Retinal pigment epithelial cell (primary cell): ENCODE measurements at places on chromosomes 6 and 20.

DNA sequence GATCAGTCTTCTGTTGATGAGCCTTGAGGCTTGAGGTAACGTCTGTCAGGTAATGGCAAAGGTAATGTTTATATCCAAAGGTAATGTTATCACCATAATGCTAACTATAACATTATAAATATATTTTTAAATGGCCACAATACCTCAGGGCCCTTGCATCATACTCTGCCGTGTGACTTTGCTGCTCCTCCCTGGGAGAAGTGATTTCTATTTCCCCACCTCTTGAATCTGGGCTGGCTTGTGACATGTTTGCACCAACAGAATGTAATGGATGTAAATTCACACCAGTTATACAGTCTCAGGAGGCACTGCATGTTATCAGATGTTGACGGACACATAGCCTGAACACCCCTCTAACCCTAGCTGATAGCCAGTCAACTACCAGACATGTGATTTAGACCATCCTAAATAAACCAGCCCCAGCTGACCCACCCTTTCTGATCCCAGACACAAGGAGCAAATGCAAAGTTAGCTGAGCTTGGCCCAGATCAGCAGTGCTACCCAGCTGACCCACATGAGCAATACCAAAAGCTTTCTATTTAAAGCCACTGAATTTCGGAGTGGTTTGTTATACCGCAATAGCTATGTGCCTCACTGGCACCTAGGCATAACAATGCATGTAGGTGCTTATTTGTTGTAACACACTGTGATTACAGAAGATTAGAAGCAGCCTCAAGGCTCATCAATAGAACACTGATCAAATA, 93.8 kb upstream of the SIRPA start:
- DNase-seq, result no peak

GRCh38 chr6:132499757-132500156, 13.2 kb downstream of the STX7 start:
- no peak for DNase-seq

GRCh38 chr6:151387175-151387970, 4.0 kb downstream of the ZBTB2 start:
- DNase-seq, result peak; percentile 60

- no peak for DNase-seq
These were observed 39.2 kb upstream of the CENPW start for GRCh38 chr6:126300735-126301134.

- no peak for DNase-seq
These were observed 88.1 kb downstream of the HMGCLL1 start for GRCh38 chr6:55490871-55491270.

DNA sequence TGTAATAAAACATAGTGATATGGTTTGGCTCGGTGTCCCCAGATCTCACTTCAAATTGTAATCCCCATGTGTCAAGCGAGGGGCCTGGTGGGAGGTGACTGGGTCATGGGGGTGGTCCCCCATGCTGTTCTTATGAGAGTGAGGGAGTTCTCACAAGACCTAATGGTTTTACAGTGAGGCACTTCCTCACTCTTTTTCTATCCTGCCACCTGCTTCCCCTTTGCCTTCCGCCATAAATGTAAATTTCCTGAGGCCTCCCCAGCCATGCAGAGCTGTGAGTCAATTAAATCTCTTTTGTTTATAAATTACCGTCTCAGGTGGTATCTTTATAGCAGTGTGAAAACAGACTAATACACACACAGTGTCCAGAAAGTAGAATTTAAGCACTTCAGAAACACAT, 78.5 kb downstream of the REPS1 start:
- no peak for DNase-seq

DNA sequence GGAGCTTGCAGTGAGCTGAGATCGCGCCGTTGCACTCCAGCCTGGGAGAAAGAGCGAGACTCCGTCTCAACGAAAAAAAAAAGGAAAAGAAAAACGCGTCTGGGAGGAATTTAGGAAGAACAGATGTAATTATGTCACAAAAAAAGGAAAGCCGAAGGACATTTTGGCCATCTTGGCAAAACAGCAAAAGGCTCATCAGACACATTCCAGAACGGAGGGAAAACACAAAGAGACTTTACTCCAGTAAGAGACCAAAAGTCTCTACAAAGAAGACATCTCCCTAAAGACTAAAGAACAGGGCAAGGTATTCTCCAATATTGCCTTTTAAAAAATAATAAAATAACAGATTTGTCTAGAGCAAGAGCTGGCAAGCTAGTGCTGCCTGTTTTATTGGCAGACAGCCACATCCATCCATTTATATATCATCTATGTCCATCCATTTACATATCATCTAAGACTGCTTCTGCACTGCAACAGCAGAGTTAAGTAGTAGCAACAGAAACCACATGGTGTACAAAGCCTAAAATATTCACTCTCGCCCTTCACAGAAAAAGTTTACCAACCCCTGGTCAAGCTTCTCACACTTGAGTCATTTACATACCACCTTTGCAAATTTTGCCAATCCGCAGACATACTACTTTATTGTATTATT, 133.9 kb downstream of the ZMYND8 start:
- no peak for DNase-seq

GRCh38 chr6:157560691-157561413, 179.9 kb downstream of the ZDHHC14 start:
- DNase-seq, result no peak

DNA sequence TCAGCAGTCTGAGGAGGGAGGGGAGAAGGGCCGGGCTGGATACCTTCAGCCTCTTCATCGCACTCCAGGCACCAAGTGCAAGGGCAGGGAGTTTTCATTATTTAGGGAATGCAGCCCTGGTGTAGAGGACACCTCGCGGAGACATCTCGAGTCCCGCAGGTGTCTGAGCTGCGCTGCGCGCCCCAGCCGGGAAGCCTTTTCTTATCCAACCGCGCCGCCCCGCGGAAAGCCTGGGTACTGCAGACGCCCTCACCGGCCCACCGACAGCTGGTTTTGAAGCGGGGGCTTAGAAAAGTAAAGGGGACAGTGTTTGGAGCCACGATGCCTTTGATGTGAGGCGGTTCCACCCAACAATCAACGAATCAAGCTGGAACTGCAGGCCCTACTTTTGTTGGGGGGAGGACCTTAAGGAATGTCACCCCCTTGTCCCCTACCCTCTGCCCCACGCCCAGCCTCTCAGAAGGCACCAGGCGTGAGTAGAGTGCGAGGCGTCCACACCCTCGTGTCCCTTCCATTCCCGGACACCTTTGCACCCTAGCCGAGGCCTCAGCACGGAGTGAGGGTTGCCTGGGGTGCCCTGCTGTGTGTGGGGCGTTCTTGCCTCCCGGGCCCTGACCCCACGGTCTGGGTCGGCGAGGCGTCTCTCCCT, 8.6 kb downstream of the NKX2-2 start:
- no peak for DNase-seq

DNA sequence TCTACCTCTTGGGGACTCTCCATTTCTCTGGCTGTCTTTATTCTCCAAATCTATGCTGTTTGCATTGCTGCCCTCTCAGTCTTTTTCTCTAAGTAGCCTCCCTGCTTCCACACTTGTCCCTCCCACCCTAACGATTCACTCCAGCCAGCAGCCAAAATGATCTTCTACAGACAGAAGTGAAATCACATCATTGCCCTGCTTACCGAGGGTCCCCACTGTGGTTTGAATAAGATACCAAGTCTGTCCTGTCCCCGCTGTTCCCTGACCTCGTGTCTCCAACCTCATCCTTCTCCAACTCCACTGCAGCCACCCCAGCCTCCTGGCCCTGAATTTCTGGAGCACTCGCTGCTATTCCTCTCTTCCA, 11.5 kb upstream of the OCSTAMP start:
- DNase-seq, result no peak

DNA sequence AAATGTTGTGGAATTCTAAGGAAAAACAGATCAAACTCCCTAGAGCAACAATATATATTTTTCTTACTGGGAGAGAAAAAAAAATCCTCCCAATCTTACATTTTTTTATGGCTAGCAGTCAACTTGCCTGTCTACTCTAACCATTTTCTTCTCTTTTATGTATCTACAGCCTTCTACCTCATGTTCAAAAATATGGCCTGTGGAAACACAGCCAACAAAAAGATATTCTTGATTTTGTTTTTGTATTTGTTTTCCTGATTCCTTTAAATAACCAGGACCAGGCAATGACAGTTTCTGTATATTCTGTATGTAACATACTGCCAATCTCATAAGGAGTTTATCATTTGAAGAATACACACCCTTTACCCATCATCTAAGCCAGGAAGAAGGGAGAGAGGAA, 13.0 kb upstream of the SLC16A10 start:
- DNase-seq, result no peak

DNA sequence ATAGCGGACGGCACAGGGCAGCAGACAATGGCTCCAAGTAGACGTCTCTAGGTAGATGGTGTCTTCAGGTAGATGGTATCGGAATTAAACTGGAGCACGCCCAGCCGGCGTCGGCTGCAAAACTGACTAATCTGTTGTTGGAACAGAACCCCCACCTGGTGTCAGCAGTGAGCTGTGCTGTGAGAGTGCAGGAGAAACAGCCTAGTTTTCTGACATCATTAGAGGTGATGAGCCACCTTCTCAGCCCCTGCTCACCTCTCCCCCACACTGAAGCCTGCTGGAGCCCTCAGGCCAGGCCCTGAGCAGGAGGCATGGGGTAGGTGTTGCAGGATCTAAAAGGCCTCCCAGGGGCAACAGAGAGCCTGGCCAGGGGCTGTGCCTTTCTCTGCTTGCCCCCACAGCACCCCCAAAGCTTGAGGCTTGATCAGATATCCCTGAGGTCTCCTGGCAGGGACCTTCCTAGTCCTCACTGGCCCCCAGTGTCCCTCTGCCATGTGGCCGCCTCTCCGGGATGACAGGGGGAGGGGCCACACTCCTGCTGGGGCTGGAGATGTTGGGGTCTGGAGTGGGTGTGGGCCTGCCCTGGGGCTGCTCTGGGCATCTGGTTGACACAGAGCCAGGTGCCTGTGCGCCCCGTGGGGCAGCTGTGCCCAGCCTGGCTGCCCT, 6.9 kb upstream of the HELZ2 start:
- DNase-seq, result no peak
